ENCODE measurements at places on chromosomes 6 and 20.

DNA sequence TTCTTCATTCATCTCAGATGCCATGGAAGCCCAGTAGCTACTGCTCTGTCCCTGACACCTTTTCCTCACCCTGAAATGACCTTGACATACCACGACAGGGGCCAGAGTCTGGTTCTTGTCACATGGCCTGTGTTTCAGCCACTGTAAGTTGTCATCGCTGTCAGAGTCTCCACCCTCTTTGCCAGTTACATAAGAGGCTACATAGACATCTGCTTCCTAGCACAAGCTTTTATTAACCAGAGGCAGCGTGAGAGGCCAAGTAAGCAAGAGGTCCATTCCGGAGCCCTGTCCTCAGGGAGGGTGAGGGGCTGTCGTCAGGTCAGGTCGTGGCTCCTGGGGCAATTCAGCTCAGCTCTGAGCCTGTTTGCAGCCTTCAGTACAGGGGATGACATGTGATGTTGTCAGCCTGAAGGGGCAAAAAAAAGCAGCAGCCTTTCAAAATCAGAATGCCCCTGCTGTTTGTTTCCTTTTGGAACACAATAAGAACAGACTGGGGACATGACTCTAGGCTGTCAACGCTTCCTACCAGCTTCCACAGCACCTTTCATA, 146.3 kb downstream of the MTFR2 start:
- DNase-seq = no peak

GRCh38 chr6:134956032-134956431, 6.1 kb upstream of the ALDH8A1 start:
- DNase-seq = no peak

DNA sequence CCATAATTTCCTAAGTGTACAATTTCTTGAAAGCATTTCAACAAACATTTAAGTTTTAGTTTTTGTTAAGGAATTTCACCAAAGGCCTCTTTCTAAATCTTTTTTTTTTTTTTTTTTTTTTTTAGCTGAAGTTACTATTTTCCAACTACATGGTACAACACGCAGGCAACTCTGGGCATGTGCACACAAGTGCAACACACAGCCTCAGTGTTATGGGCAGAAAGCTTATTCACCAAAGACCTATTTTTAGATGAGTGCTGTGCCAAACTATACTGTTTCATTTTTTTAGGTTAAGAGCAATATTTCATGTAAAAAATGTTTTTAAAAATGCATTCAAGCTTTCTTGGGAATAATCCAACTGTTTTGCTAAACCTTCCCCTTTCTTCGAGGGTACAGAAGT, 42.0 kb upstream of the MAP3K4 start:
- DNase-seq = no peak

DNA sequence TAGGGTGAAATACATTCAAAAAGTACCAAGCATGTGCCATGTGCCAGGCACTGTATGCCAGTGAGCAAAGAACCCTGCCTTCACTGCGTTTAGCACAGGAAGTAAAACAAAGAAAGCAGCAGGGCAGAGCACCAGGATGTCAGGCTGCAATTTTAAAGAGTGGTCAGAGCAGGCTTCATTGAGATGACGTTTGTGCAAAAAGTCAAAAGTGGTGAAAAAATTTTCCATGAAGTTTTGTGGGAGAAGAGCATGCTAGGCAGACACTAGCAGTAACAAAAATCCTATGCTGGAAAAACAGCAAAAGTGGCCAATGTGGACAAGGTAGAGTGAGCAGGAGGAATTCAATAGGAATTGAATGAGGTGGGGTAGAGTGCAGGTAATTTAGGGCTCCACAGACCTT, 31.3 kb downstream of the AKIRIN2 start:
- DNase-seq = no peak

GRCh38 chr6:159151266-159151855, 17.8 kb upstream of the FNDC1 start:
- no peak for DNase-seq

- DNase-seq = no peak
Observed at GRCh38 chr6:106005954-106006353, 80.2 kb upstream of the PRDM1 start.

Measured in smooth muscle cell of the brain vasculature (primary cell).